ENCODE measurements at places on chromosomes 5 and 9.

DNA sequence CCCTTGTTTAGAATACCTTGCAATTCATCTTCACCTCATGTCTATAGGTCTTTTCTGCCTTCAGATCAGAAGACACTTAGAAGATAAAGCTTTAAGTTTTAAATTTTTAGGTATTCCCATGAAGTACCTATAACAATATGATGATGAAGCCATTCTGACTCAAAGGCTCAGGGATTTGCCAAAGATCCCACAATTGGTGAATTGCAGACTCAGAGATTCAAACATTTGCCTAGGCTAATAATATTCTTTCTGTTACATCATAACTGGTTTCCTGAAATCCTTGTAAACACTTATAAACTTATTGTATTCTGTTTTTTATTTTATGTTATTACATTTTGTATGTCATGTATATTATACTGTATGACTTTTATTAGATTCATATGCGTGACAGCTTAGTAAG lies 62.8 kb upstream of the ZFAND5 start:
- DNase-seq, result no peak

DNA sequence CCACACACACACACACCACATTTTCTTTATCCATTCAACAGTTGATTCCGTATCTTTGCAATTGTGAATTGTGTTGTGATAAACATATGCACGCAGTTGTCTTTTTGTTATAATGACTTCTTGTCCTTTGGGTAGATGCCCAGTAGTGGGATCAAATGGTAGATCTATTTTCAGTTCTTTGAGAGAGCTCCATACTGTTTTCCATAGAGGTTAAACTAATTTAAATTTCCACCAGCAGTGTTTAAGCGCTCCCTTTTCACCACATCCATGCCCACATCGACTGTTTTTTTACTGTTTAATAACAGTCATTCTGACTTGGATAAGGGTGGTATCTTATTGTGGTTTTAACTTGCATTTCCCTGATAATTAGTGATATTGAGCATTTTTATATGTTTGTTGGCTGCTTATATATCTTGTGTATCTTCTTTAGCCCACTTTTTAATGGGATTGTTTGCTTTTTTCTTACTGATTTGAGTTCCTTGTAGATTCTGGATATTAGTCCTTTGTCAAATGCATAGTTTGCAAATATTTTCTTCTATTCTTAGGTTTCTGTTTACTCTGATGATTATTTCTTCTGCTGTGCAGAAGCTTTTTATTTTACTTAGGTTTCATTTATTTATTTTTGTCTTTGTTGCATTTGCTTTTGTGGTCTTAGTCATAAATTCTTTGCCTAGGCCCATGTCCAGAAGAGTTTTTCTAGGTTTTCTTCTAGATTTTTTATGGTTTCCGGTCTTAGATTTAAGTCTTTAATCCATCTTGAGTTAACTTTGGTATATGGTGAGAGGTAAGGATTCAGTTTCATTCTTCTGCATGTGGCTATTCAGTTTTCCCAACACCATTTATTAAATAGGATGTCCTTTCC lies 82.4 kb downstream of the SH3RF2 start:
- no peak for DNase-seq

DNA sequence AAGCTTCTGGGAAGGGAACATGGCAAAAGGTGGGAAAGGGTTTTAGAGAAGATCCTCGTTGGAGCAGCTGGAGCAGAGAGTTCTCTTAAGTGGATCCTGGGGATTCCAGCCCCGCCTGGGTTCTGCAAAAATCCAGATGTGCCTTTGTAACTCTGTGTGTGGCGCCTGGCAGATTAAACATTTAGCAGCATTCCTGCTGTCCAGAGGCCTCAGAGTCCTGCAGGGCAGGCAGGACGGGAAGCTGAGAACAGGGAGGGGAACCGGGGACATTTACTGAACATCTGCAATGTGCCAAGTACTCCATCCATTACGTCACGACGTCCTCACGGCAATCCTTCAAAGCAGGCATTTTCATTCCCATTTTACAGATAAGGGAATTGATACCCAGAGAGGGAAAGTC lies 6.0 kb downstream of the EIF4E1B start:
- DNase-seq, result no peak

DNA sequence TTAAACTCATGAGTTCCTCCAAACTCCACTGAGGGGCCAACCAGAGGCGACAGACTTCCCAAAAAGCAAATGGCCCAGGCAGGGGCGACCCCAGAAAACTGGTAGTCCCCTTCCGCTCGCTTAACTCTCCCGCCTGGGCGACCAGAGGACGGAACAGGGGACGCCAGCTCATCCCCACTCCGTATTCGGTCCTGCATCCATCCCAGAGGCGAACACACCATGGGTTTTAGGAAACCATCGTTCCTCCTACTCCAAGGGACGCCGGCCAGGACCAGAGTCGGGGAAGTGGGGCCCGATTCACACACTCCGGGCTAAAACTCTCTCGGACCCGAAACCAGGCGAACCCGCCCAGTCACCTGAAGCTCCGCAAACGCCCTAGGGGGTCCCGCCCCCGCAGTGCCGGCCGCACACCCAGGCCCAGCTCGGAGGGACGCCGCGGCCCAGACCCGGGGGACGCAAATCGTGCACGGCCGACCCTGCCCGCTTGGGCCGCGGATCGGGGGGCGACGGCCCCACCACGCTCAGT lies 478 bp downstream of the TEX10 start:
- DNase-seq, result no peak
